ENCODE measurements at places on chromosomes 12 and 14.

GRCh38 chr12:117236456-117237001, 46.3 kb upstream of the FBXO21 start:
- peak; percentile 68 for DNase-seq

DNA sequence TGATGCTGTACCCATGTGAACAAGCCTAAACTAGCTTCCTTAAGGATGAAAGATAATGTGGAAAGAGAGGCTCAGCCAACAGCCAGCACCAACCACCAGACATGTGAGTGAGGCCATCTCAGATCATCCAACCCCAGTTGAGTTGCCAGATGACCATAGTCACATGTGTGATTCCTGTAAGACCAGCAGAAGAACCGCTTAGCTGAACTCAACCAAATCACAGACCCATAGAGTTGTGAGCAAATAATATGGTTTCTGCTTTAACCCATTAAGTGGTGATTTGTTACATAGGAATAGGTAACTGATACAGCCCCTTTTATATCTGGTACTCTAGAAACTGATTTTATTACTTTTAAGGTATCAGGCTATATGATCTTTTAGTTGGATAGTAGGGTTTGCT, 17.6 kb upstream of the ELK3 start:
- DNase-seq: no peak

DNA sequence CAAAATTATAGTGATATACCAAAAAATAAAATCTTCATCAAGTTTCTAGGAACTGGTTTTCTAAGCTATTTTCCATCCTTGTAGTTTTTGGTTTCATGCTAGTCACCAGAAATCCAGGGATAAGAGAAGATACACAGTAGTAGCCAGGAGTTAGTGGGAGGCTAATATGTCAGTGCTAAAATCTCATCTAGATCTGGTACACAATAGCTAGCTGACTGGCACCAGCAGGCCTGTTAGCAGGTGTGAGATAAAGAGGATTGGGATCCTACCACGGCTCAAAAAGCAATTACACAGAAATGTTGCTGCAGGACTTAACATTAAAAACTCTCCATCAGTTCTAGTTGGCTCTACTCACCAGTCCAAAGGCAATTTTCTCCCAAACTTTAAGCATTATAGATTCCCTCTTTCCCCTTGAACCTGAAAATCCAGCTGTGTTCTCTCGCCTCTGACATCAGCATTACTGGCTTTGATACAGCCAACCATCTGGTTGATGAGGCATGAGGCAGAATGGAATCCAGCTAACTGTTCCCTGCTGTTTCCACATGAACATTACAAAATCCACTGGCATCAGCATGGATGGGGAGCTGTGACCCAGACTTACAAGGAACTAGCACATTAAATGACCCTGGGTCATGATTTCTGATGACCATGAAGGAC, 41.8 kb upstream of the CCDC196 start:
- DNase-seq: no peak

DNA sequence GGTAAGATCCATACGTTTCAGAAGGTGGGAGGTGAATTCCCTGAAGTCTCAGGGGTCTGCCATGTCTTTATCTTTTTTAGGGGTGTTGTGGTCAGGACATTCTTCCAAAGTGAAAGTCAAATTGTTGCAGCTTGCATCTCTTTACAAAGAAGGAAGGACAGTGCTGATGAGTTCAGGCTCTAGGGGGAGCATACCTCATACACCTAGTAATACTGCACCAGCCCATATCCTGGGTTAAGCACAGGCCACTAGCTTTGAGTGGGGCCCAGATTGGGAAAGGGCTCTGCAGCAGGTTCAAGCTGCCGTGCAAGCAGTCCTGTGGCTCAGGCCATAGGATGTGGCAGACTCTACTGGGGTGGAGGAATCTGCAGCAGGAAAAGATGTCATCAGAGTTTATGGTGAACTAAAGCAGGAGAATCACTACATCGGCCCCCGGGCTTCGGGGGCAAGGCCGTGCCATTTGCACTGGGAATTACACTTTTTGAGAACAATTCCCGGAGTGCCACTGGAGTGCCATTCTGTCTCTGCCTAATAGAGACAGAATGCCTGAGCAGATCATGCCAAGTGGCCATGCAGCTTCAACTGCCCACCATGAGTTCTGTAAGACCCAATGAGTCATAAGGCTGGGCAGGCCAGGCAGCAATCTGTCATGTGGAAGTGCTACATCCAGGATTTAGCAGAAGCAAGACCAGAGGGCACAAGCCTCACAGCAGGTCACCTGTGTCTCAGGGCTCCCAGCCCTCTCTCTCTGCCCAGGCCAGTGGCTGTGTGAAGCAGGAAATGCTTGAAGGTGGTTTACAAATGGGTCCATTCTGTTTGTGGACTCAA, 32.3 kb downstream of the DIO3 start:
- DNase-seq: no peak

DNA sequence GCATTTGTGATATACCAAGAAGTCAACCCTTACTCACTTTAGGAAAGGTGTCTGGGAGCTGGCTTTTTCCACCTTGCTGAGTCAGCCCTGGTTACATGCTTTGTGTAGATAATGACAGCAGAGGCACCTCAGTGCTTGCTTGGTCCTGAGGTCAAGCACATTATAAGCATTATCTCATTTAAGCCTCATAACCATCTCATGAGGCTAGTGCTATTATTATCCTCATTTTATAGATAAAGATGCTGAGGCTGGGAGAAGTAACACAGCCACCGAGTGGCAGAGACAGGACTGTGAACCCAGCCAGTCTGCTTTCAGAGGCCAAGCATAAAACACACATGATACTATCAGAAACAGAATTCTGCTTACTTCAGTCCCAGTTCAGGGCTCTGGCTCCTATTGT, 29.4 kb downstream of the MAX start:
- no peak for DNase-seq

Data from activated T-helper 1 cell treated with anti-CD3 and anti-CD28 coated beads, Interleukin-2, amount 50 U/mL, for 16 hours (primary cell).